ENCODE measurements at places on chromosomes 7 and 10. TPM values are rescaled to one million over a fixed set of nuclear protein-coding genes. Genes with fewer than 3 reads are reported as not detected.

DNA sequence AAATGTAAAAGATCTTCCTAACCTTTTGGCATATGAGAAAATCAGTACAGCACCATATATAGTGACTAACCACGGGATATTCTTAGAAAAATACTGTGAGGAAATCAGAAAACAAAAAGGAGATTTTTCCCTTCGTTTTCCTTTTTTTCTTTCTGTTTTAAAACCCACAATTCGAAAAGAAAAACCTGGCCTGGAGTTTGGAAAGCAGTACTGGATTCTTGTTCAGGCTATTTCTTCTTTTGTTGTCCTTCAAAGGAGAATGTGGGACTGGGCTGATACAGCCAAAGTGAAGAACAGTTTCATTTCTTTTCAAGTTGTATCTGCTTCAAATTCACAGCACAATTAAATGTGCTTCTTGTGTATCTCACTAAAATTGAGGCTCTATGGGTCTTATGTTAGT, 156.8 kb upstream of the PHYHIPL start:
- no peak for DNase-seq

DNA sequence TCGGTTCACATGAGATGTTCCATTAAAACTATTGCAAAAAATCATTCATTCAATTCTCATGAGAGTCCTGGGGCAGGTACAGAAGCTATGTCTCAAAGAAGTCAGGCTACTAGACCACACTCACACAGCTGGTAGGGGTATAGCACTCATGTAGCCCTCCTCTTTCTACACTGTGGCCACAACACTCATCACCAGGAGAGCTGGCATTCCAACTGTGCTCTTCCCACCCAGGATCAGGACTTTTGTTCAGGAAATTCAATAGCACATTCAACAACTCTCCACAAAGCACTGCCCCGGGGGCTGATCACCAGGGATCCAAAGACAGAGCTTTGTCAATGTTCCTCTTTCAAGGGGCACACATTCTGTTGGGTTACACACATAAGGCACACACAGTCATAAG, 31.0 kb upstream of the C10orf90 start:
- DNase-seq: no peak

DNA sequence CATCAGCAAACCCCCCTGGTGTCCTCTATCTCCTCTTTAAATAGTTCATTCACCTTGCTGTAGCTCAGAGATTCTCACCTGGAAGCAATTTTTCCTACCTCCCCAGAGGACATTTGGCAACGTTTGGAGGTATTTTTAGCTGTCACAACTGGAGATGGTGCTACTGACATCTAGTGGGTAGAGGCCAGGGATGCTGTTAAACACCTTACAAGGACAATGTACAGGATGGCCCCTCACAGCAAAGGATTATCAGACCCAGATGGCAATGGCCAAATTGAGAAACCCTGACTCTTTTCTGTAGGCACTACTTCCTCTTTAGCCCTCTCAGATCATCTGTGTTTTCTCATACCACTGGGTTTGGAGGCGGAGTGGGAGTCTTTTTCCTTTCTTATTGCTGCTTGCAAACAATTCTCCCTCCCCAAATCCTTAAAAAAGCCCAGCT, 13.2 kb upstream of the TRA2A start:
- peak; percentile 43 for DNase-seq

GRCh38 chr10:109071539-109071938, 851.8 kb downstream of the XPNPEP1 start:
- no peak for DNase-seq

GRCh38 chr7:55518836-55519235, 53.5 kb downstream of the VOPP1 start:
- no peak for DNase-seq

DNA sequence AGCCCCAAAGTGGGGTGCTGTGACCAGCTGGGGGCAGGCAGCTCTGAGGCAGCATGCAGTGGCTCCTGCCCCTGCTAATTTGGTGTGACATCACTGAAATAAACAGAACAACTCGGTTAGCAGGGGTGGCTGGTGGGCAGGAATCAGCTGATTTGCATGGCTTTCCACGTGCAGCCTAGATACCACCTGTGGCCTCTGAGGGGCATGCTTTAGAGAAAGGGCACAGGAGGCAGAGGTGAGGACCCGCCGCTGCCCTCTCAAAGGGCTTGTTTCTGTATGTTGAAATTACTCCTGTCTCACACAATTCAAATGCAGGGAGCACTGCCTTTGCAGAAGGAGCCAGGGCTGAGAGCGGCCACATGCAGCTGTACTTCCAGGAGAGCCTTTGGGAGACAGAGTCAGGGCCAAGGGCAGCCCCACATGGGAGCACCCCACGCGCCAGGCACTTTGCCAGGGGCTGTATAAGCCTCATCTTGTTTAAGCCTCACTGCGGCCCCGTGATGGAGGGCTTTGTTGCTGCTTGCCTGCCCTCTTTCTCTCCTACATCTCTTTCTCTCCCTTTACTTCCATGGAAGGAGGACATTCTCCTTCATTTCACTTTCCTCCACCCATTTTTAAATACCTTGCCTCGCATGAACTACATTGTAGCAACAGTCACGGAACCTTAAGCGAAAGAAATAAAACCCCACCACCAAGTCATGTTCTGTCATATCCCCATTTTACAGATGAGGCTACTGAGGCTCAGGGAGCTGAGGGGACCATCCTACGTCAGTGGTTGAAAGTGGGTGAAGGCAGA, 137.7 kb downstream of the ZMIZ1 start:
- DNase-seq: no peak

DNA sequence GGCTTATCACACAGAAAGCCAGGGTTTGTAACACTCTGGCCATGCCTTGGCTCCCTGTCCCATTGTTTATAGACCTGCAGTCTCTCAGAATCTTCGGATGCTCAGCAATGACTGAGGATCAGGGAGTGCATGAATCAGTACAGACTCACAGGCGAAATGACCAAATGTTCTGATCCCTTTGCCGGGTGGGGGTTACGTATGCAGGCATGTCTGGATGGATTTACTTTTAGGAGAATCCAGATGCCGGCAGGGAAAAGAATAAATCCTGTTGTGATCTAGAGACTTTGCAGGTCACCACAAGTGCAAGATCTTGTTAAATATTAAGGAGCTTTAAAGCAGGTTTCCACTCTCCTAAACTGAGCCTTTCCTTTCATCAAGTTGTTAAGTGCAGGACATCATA, 149.5 kb downstream of the SFMBT2 start:
- no peak for DNase-seq

DNA sequence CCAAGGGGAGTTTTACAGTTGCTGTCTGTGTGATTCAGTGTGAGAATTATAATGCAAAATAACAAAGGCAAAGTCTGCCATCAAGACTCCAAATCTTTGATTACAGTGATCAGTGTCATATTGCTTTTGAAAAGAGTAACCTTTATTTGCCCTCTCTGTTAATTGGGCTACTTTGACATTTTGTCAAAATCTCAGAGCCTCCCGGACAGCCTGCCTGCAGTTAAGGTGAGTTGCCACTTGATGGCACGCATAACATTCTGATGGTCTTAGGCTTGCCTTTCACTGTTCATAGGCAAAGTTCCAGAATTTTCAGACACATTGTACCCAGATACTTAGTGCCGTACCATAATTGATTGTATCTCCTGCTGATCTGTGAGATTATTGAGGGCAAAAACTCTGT, 253.5 kb downstream of the ABCA13 start:
- peak; percentile 21 for DNase-seq

DNA sequence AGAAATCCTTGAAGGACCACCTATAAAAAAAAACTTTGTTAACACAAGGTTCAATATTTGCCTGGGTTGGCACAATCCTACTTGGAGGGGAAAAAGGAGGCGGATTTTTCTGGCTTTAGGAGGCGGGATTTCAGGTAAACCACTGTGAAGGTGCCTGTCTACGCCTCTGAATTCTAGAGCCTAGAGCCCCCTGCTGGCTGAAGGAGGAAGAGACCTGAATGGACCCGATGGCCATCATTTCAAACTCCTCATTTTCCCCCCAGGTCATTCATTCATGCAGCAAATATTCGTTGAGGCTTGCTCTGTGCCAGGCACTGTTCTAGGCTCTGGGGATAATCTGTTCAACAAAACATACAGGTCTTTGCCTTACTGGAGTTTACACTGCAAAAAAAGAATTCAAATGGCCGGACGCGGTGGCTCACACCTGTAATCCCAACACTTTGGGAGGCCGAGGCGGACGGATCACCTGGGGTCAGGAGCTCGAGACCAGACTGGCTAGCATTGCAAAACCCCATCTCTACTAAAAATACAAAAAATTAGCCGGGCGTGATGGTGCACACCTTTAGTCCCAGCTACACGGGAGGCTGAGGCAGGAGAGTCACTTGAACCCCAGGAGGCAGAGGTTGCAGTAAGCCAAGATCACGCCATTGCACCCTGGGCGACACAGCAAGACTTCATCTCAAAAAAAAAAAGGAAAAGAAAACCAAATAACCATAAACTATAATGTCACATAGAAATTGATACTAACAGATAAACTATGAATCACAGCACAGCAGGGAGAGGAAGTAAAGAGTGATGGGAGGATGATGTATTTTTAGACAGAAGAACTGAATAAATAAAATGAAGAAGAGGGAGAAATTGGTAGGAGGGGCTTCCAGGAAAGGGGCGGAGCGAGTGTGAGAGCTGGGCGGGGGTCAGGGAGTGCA, 90.1 kb upstream of the NFE2L3 start:
- DNase-seq: peak; percentile 67

DNA sequence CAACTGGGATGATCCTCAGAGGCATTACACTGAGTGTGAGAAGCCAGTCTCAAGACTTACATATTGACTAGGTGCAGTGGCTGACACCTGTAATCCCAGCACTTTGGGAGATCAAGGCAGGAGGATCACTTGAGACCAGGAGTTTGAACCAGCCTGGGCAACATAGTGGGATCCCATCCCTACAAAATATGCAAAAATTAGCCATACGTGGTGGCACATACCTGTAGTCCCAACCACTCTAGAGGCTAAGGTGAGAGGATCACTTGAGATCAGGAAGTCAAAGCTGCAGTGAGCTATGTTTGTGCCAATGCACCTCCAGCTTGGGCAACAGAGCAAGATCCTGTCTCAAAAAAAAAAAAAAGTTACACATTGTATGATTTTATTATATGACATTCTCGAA, 23.5 kb upstream of the TNPO3 start:
- no peak for DNase-seq

The VGF gene
- 1.4 TPM for total RNA-seq

The ENTPD1 gene
- total RNA-seq: 46.6 TPM

The ECD gene
- 29.5 TPM for total RNA-seq

The OR2A5 gene
- not detected for total RNA-seq

The AASS gene
- total RNA-seq: 36.9 TPM

Measured in lung (tissue), 17 donors.